ENCODE measurements at places on chromosomes 4 and X.

GRCh38 chr4:55931833-55932232, 16.9 kb upstream of the CEP135 start:
- no peak for DNase-seq

DNA sequence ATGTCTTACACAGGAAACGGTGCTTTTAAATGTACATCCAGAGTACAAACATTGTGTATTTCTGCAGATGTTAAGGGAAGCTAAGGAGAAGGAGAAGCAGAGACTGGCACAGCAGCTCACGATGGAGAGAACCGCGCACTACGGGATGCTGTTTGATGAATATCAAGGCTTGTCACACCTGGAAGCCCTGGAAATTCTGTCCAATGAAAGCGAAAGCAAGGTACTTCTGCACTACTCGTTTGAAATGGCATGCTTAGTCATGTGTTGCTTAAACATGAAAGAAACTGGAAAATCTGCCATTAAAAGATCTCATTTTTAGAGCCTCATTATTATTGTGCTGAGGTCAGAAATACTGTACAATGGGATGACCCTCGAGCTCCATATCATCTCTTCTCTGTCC, 47.2 kb downstream of the FAM114A1 start:
- DNase-seq: no peak

DNA sequence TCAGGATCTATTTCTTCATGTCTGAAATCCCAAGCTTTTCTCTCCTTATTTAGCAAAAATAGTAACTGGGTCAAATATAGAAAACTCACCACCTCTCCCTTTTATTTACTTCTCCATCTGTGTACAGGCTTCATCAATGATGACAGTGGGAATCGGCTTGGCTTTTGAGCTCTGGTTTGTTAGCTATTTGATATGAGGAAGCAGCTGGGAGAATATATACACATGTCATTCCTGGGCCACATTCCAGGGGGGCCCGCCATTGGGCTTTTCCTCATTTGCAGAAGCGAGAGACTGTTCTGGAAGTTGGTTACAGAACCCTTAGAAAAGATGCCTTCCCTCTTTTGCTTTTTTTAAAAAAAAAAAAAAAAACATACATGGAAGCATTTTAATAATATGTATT, 107.4 kb upstream of the F9 start:
- DNase-seq: no peak

DNA sequence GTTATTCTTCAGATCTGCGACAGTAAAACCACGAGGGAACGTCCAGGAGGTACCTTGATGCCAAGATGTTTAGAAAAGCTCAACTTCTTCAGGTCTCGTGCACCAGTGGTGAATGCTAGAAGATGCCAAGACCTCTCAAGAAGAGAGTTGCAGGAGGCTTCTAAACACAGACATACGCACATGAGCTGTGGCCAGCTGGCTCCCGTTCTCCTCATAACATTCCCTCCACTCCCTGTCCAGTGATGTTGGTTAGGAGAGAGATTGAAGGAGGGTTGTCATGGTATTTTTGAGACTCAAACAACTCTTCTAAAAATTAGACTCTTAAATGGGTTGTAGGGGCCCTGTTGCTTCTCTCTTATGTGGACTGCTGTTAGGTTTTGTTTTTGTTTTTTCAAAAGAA, 184.3 kb downstream of the QDPR start:
- DNase-seq: no peak

- no peak for DNase-seq
Measured at GRCh38 chr4:107978716-107979451, 10.8 kb upstream of the HADH start.

- no peak for DNase-seq
Measured at GRCh38 chr4:156476359-156476758, 495.2 kb downstream of the PDGFC start.

- DNase-seq: peak; percentile 61
Measured at GRCh38 chr4:2441393-2442174, 22.8 kb downstream of the CFAP99 start.

GRCh38 chrX:80246271-80246670, 174.0 kb upstream of the TENT5D start:
- no peak for DNase-seq

DNA sequence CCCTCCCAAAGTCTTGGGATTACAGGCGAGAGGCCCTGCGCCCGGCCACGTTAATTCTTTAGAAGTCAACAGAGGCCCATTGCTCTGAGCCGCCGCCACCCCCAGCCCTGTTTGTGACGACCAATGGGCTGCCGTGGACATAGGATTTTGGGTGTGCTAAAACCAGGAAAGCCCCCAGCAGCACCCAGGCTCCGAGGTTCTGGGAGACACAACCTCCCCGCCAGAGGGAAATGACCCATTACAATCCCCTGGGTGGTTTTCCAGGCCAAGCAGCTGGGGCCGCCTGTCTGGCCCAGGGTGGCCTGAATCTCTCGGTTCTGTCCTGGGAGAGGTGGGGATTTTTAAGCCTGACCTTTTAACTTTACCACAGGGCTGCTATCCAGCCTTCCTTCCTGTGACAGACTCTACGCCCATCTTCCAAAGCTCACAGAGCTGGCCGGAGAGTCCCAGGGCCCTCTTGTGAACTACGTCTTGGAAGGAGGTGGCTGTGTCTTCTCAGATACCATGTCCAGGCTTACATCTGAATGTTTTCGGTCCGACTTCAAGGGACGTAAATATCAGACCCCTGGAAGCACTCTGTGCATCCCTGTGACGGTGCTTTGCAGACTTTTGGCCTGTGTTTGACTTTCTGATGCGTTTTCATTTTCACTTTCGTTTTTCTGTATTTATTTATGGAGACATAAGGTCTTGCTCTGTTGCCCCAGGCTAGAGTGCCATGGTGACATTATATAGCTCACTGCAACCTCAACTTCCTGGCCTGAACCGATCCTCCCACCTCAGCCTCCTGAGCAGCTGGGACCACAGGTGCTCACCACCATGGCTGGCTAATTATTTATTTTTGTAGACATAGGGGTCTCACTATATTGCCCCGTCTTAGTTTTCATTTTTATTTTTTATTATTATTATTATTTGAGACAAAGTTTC, 36.0 kb downstream of the P2RY8 start:
- no peak for DNase-seq

DNA sequence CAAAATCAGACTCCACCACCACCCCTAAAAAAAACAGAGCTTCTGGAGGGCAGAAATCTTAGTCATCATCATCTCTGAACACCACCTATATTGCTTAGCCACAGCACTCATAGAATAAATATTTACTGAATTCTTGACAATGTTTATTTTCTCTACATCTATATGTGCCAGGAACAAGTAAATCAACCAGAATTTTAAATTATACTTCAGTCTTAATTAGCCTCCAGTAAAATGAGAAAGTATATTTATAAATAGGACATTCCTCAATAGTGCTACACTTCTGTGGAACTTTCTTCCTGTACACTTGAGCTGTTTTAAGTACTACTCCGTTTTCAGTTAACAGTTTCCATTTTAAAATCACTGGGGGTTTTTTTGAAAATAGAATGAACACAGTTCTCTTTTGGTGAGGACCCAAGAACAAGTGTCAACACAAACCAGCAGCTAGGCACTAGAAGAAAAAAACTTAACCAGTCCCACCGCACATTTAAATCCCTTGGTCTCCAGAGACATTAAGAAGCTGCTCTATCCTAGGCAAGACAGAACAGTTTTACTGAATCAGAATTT, 25.5 kb downstream of the SMIM14 start:
- DNase-seq: no peak

- no peak for DNase-seq
Measured at GRCh38 chrX:73182502-73183114, 32.0 kb downstream of the NAP1L2 start.

DNA sequence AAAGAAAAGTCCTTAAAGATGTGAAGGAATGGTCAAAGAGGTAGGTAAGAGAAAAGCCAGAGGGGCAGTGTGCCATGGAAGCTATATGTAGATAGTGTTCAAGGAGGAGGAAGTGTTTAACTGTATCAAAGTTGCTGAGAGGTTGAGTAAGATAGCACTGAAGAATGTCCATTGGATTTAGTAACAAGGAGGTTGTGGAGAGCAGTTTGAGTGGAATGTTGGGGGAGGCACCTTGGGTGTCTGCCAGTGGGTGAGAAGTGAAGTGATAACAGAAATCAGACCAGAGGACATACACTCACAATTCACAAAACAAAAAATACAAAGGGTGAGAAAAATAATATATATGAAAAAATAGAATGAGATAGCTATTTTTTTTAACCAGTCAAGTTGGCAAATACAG, 121.3 kb upstream of the AMOT start:
- DNase-seq: no peak

GRCh38 chrX:89021964-89022363, 274.9 kb downstream of the CPXCR1 start:
- no peak for DNase-seq

DNA sequence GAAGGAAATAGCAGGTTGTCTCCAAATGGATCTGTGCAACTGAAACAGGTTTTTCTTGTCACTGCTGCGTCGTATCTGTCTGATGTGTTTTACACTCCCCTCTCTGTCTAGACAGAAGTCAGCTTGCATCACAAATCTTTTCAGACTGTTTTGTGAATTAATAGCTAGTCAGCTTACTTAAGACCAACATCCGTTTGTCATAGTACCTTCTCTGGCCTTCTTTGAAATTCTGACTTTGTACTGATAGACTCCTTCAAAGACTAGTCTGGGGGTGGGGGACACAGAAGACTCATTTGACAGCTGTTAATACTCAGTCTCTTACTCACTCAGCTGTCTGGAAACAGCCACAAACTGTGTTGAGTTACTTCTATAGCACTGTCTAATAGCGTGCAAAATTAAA, 197.8 kb downstream of the PALLD start:
- DNase-seq: no peak

GRCh38 chrX:150429594-150429993, 66.5 kb downstream of the MAMLD1 start:
- DNase-seq: no peak

DNA sequence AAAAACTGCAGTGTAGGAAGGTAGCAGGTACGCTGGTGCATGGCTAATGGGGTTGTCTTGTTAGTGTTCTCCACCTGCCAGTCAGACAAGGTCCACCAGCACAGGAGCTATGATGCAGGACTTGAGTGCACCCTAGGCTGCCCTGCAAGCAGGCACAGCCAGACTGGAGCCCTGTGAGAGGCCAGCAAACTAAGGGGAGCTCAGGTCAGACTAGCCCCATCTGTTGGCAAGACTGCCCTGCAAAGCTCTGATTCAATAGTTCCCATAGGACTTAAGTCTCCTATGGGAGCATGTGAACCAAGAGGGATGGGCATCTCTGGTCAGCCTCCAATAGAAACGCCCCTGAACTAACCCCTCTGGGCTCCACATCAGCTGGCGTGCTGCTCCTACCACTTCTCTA, 1307.3 kb downstream of the C4orf33 start:
- DNase-seq: no peak

DNA sequence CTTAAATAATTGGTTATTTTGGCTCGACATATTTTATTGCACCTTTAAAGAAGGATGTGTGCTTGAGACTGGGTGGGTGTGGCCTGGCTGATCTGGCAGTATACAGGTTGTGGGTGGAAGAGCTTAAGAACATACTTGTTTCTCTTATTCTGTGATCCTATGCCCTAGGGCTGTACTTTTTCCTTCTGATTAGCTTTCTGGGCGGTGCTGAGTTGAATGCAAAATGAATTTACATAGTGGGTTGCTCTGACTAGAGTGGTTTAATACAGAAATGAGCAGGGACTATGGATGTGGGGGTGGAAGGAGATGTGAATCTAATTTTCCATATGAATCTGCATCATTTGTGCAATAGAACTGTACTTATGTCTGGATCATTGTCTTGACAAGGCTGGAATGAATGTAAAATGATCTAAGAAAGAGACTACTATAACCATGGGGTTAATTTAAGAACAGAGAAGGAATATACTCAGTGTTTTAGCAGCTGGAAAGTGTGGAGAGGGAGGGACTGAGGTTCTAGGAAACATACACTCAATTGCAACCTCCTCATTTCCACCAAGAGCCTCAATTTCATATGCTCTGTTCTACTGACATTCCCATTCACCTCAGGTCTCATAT, 73.7 kb downstream of the RLIM start:
- no peak for DNase-seq

GRCh38 chr4:138400543-138400942, 158.4 kb upstream of the SLC7A11 start:
- no peak for DNase-seq

- DNase-seq: no peak
Measured at GRCh38 chr4:150234246-150234645, 156.0 kb downstream of the DCLK2 start.

Data from glutamatergic neuron (in vitro differentiated cells).